ENCODE measurements at places on chromosomes 3 and 15. TPM values are rescaled to one million over a fixed set of nuclear protein-coding genes. Genes with fewer than 3 reads are reported as not detected.

RBP2 gene
- total RNA-seq: not detected

MNS1 gene
- 0.28 TPM for total RNA-seq

AADACL2 gene
- not detected for total RNA-seq

POLR2M gene
- 167 TPM for total RNA-seq

CMC1 gene
- 5.0 TPM for total RNA-seq

SUCNR1 gene
- total RNA-seq: not detected

TMEM108 gene
- 0.38 TPM for total RNA-seq

Data from endothelial cell of coronary artery (primary cell).